ENCODE measurements at places on chromosomes 1 and 21. TPM values are rescaled to one million over a fixed set of nuclear protein-coding genes. Genes with fewer than 3 reads are reported as not detected.
A peak's percentile ranks its signal among the peaks of the same experiment; 100 is the strongest.

The FAM167B gene
- total RNA-seq, result 0.87 TPM

GRCh38 chr1:111483166-111483565 is 9.4 kb downstream of the C1orf162 start:
- H3K36me3 ChIP-seq, result peaks cover 7% of the 10 kb centered on the region
- DNase-seq, result no peak
- no peaks in the 10 kb centered on the region for H3K27me3 ChIP-seq

DNA sequence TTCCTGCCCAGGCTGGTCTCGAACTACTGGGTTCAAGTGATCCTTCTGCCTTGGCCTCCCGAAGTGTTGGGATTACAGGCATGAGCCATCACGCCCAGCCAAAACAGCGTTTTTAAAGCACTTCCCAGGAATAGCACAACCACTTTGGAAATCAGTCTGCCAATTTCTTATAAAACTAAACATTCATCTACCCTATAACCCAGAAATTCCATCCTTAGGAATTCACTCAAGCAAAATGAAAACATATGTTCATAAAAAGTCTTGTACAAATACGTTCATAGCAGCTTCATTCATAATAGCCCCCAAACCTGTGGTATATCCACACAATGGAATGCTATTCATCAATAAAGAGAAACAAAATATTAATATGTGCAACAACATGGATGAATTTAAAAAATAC is 36.1 kb downstream of the PHC2 start:
- no peak overlapping the region for H3K27ac ChIP-seq
- H3K27me3 ChIP-seq, result peaks cover 32% of the 10 kb centered on the region
- H3K36me3 ChIP-seq, result no peaks in the 10 kb centered on the region
- H3K4me1 ChIP-seq, result peaks cover 13% of the 10 kb centered on the region
- DNase-seq, result no peak

DNA sequence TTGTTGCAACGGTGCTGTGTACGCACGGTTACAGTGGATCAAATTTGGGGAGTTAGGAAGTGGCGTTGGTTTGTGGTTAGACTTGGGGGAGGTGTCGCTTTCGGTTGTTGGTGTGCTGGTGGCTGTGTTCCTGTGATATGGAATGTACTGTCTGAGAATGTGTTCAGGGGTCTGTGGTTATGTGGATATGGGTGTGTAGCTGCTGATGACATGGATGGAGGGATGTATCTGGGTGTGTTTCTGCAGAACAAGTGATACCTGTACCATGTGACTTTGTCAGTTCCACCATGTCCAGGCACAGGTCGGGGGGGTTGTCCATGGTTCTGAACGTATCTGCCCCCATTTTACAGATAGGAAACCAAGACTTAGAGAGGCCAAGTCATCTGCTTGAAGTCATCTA is 22.7 kb downstream of the PAX7 start:
- H3K4me1 ChIP-seq, result peaks cover 30% of the 10 kb centered on the region
- no peaks in the 10 kb centered on the region for H3K36me3 ChIP-seq
- DNase-seq, result peak; percentile 35
- peaks cover 66% of the 10 kb centered on the region for H3K27me3 ChIP-seq
- H3K4me3 ChIP-seq, result peak overlapping the region; percentile 23

- no peak overlapping the region for H3K27ac ChIP-seq
- no peak overlapping the region for H3K4me3 ChIP-seq
- H3K27me3 ChIP-seq, result peaks cover 7% of the 10 kb centered on the region
- peaks cover 5% of the 10 kb centered on the region for H3K4me1 ChIP-seq
- no peak for DNase-seq
Observed at GRCh38 chr1:47569681-47570470, 132.0 kb downstream of the FOXD2 start.

DNA sequence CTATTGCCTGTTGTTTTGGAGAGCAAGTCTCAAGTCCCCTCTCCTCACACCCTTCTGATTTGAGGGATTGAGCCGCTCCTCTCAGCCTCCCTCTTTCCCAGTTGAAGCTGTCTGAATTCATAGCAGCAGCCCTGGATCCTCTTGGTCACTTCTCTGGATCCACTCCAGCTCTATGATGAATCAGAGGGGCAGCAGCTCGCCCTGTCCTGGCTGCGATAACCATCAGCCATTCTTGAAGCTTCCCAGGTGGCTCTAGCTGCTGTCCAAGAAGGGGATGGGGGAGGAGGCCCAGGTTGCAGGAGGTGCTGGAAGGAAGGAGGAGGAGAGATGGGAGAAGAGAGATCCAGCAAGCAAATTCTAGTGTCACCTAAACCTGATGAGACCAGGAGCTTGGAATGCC is 31.3 kb downstream of the WNT4 start:
- peaks cover 21% of the 10 kb centered on the region for H3K4me1 ChIP-seq
- no peak for DNase-seq
- no peak overlapping the region for H3K4me3 ChIP-seq
- no peaks in the 10 kb centered on the region for H3K27me3 ChIP-seq
- no peak overlapping the region for H3K27ac ChIP-seq
- H3K36me3 ChIP-seq, result peaks cover 43% of the 10 kb centered on the region

DNA sequence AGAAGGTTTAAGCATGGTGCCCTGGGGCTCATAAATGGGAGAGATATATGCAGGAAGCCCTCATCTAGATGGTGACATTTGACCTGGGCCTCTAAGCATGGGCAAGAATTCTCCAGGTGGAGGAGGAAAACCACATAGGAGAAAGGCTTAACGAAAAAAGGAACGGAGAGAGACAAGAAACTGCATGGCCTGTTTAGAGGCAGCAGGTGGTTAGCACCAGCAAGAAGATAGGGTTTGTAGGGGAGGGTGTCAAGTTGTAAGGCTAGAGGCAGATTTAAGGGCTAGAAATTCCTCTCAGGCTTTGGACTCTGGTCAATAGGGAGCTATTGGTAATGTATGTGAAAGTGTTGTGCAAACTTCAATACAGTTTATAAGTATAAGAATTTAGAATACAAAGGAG is 8.2 kb upstream of the MAPKAPK2 start:
- no peak overlapping the region for H3K27ac ChIP-seq
- no peak overlapping the region for H3K4me3 ChIP-seq
- no peak for DNase-seq

DNA sequence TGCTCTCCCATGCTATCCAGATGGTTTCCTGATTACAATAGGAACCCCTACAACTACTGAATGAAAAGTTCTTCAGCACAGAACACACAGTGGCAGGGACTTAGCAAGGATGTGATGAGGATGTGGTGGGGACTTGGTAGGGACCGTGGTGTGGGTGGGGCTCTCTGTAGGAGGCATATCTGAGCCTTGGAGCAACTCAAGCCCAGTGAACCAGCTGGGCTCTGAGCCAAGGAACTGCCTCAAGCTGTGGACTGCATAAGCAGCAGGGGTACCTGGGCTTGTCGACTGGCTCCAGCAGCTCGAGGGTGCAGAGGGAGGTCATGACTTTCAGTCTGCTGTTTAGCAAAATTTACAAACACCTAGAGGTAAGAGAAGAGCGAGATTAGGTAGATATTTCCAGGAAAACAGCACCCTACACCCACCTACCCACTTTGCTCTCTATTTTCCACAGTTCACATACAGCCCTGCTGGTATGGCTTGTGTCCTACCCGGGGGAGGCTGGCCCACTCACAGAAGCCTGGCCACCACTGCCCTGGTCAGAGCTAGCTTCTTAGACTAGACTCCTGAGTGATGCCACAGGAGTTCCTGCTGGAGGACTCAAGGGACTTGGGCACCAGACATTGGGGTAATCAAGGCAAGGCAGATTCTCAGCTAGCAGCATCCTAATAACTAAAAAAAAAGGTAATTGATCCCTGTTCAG is 86.8 kb upstream of the GCLM start:
- H3K27ac ChIP-seq, result no peak overlapping the region
- no peaks in the 10 kb centered on the region for H3K4me1 ChIP-seq
- no peak for DNase-seq

DNA sequence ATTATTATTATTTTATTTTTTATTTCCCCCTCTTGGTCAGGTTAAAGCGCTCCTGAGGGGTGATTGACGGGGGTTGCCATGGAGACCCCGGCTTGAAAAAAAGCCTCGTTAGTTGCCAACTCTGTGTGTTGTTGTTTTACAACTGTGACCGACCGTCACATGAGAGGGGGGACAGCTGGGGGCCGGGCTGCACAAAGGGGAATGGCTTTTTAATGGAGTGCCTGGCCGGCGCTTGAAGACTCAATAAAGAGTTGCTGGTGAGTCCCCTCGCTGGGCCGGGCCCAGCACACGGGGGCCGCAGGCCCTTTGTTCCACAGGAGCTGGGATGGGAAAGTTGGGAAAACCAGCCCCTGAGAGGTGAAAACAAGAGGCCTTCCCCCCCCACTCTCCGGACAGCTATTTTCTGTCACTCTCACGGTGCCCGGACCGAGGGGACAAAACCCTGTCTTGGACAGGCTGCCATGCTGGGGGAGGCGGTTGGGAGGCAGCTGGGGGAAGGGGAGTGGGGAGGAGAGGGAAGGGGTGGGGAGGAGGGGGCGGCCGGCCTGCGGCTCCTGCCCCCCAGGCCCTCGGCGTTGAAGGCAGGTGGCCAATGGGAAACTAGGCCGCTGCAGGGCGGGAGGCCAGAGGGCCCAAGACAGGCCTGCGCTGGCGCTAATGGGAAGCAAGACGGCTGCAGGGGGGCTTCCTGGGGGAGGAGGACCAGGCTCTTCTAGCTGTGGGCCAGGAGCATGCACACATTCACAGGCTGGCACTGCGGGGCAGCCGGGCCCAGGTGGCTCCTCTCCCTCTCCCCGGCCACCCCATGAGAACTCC is 67.6 kb downstream of the CASZ1 start:
- H3K4me3 ChIP-seq, result no peak overlapping the region
- H3K27ac ChIP-seq, result no peak overlapping the region
- no peaks in the 10 kb centered on the region for H3K4me1 ChIP-seq

Data from activated CD4-positive, alpha-beta T cell treated with anti-CD3 and anti-CD28 coated beads, Interleukin-2, amount 10 ng/mL, durations not matched to agents 7 days and 5 days (primary cell).